ENCODE measurements at places on chromosomes 11 and 22.

DNA sequence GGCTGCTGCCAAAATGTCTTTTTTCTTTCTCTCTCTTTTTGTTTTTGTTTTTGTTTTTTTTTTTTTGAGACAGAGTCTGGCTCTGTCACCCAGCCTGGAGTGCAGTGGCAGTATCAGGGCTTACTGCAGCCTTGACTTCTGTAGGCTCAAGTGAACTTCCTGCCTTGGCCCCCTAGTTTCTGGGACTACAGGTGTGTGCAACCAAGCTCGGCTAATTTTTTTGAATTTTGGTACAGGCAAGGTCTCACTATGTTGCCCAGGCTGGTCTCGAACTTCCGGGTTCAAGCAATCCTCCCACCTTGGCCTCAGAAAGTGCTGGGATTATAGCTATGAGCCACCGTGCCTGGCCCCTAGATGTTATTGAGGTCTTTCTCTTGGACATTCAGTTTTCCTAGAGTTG lies 2.2 kb upstream of the DDX10 start:
- no peak for DNase-seq

DNA sequence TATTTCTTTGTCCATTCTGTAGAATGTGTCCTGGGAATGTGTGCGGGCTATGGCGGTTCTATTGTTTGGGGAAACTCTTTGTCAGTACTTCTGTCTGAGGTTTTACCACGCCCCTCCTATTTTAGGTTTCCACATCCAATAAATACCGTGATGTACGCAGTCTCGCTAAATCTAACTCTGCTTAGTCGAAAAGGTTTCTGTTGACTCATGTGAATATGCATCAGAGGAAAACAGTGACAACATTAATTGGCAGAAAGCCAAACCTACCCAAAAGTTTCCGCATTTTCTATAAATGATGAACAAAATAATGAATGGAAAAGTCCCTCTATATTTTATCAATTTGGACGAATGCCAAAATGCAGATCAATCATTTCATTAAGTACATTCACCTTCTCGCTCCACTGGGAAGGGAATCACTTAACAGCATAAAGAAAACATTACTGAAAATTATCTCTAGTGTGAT lies 143.4 kb downstream of the MAML2 start:
- no peak for DNase-seq

DNA sequence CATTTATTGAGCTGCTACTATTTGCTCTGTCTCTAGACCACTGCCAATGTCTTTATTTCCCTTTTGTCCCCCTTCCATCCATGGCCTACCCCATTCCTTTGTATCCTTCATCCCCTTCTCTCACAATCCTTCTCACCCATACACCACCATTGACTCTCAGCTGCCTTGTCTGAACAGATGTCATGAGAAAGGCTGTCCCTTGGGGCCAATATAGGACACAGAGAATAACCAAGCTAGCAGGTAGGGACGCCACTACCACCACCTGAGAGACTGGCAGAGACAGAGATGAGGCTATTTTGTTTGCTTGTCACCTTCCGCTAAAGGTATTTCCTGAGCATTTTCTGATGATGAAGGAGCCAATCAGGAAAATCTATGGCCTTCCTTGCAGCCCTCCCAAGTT lies 138.9 kb downstream of the CD44 start:
- no peak for DNase-seq

- no peak for DNase-seq
Measured at GRCh38 chr22:43851058-43851978, 11.0 kb downstream of the SULT4A1 start.

- DNase-seq, result no peak
Measured at GRCh38 chr11:60672255-60672654, 27.2 kb upstream of the MS4A8 start.

- DNase-seq, result no peak
Measured at GRCh38 chr11:13348305-13348704, 70.7 kb downstream of the BMAL1 start.

- no peak for DNase-seq
Measured at GRCh38 chr22:44020981-44021380, 3.1 kb upstream of the PARVB start.

GRCh38 chr22:41184679-41185078 lies 20.4 kb upstream of the L3MBTL2 start:
- DNase-seq, result no peak

DNA sequence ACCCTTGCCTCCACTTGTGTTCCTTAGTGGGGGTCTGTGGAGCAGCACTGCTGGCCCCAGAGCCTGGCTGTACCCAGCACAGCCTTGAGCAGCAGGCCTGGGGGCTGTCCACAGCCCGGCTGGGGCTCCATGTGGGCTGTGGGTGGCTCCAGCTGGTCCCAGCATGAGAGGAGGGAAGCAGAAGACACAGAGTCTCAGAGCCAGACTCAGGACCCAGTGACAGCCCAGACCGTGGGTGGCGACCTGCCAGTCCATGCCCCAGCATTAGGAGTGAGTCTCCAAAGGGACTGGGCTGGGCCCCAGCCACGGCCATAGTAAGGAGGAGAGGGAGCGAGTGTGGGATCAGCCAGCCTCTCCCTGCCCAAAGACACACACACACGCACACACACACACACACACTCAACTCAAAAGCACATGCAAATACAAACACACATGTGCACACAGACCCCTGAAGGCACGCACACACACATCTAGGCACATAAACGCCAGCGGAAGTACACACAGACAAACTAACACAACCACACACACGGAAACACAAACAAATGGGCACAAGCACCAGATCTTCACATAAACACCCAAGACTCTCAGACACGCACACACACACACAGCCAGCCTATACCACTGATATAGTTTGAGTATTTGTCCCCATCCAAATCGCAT lies 16.7 kb upstream of the LRRC10B start:
- DNase-seq, result no peak

- DNase-seq, result no peak
Measured at GRCh38 chr11:59180168-59180776, 8.3 kb downstream of the DTX4 start.

DNA sequence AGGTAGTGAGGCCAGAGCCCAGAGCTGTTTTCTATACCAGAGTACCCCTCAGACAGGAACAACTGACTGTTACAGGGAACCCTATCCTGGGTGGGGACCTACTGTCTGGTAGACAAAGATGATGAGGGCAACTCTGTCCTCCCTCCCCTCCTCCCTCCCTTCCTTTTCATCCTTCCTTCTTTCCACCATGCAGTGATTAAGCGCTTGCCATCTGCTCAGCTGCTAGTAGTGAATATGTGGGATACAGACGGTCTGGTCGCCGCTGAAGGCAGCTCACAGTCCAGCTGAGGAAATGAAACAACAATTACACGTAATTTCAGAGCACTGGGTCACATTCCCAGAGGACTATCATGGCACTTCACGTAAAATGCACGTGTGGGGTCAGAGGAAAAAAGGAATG lies 597.1 kb downstream of the BUD13 start:
- DNase-seq, result peak; percentile 10

DNA sequence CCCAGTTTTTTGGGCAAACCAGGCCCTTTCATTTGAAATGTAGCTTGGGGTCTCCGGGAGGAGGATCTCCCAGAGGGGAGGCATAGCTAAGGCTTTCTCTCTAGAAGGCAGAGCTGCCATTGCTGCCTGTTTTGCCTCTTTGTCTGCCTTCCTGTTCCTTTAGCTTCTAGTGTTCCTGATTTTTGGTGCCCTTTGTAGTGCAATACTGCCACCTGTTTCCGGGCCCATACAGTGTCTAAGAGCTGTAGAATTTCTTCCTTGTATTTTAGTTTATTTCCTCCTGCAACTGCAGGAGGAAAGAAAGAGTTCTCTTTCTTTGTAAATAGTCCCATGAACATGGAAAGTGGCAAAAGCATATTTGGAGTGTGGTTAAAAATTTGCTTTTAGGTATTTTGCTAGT lies 19.3 kb upstream of the GLYATL1 start:
- no peak for DNase-seq

DNA sequence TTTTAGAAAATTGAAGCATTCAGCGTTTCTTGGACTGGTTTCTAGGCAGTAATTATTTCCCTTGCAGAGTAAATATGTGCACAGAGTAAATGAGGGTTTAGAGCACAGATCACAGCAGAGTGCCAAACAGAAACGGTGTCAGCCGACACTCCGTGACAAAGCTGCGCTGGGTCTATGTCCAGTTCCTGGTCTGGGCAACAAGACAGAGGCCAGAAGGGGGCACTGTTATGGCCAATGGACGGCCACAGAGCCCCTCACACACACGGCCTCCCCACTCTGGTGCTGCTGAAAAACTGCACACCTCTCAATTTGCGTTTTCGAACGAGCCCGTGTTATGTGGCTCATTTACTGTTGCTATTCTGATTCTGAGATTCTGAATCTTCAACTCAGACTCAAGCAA lies 180.7 kb downstream of the MPPED1 start:
- DNase-seq, result no peak

- no peak for DNase-seq
Measured at GRCh38 chr11:10743354-10744000, 7.6 kb upstream of the CTR9 start.

GRCh38 chr11:117690484-117691217 lies 106.4 kb downstream of the DSCAML1 start:
- DNase-seq, result no peak

- DNase-seq, result no peak
Measured at GRCh38 chr11:118998822-118999221, 884 bp downstream of the CENATAC start.

- no peak for DNase-seq
Measured at GRCh38 chr22:45612451-45612901, 59.2 kb upstream of the ATXN10 start.

DNA sequence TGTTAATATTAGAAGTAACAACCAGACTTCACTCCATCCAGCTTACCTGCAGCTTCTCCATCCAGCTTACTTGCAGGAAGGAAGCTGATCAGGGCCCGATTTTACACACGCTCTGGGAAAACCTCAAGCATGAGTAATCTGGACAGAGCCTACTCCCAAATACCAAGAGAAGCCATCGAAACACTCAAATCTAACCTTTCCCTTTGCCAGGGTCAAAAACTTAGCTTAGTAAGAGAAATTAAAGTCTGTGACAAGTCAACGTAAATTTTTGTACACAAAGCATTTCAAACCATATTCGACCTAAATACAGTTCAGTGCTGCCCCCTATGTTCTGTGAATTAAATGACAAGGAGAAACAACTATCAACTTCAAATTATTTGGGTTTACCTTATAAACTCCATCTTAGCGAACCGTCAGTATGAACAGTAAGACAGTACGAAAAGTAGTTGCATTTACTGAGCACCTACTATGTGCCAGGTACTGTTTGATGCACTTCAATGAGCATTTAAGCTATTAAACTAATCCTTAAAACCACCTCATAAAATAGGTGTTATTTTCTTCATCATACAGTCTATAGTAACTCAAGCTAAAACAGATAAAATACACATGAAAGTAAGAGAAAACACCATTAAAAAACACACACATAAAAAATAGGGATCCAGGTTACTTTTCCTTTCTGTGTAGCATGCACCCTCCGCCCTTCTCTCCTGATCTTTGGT lies 36.9 kb downstream of the ARFGAP3 start:
- DNase-seq, result peak; percentile 13

- DNase-seq, result no peak
Measured at GRCh38 chr11:116917632-116918031, 80.2 kb upstream of the APOA1 start.

DNA sequence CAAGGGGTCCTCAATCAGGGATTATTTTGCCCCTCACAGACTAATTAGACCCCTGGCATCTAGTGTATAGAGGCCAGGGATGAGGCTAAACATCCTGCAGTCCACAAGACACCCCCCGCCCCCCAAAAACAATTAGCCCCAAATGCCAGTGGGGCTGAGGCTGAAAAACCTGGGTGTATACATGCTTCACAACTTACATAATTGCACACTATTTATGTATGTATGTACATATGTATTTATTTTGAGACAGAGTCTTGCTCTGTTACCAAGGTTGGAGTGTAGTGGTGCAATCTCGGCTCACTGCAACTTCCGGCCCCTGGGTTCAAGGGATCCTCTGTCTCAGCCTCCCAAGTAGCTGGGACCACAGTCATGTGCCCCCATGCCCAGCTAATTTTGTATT lies 28.8 kb upstream of the SHANK2 start:
- DNase-seq, result no peak

DNA sequence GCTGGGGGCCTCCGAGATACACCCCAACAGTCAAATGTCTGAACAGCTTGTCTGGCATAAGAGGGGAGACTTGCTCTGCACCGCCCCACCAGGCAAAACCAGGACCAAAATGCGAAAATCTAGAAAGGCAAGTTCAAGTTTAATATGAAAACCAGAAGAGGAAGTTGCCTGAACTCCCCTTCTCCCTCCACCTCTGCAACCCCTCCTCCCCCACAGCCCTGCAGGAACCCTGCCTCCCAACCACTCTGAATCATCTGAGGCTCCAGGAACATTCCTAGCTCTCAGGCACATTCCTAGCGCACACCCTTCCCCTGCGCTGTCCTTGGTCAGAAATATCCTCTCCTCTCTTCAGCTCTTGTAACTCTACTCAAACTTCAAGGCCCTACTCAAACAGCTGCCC lies 36.7 kb downstream of the ISX start:
- DNase-seq, result no peak

DNA sequence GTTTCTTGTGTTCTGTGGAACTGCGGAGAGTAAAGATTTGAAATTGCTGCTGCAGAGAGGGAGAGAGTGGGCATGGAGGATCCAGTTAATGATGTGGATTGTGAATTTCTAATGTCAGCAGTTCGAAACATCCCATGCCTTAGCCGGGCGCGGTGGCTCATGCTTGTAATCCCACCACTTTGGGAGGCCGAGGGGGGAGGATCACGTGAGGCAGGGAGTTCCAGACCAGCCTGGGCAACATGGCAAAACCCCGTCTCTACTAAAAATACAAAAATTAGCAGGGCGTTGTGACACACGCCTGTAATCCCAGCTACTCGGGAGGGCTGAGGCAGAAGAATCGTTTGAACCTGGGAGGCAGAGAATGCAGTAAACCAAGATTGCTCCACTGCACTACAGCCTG lies 1.1 kb upstream of the CAVIN3 start:
- DNase-seq, result no peak

DNA sequence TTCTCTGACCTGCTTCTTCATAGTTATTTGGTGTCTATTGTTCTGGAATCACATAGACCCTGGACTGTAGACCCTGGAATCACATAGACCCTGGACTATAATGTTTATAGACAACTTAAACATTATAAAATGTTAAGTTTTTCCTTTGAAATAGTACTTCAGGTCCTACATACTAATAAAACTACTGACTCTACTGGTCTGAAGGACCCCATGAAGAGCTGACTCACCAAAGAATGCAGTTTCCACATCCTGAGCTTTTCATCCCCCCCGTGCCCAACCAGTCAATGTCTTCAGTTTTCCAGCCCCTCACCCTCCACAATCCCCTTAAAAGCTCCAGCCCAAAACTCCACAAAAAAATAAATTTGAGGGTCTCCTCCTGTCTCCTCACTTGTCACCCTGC lies 6.6 kb upstream of the PLEKHA7 start:
- DNase-seq, result no peak

Data from NCI-H446 treated with DMSO at 0.1 percent for 48 hours (cell line).